ENCODE measurements at places on chromosomes 5 and 9. TPM values are rescaled to one million over a fixed set of nuclear protein-coding genes. Genes with fewer than 3 reads are reported as not detected.

PCDHB2 gene
- 0.23 TPM for total RNA-seq

TSPAN17 gene
- total RNA-seq: 55.9 TPM

DNA sequence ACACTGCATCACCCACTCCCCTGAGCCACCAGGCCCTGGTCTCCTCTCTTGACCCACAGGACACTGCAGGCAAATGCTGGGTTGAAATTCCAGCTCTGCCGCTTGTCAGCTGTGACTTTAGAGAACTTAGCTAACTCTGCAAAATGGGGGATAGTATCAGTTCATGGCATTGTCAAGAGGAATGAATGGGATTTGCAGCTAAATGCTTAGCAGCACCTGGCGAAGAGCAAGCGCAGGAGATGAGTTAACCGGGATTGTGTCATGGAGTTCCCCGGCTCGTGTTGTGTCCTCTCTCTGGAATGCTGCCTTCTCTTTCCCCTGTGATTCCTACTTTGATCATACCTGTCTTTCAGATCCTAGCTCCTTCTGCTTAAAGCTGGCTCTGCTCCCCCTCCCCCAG lies 67.1 kb downstream of the DAB2IP start:
- H3K27ac ChIP-seq: no peak overlapping the region
- H3K27me3 ChIP-seq: no peaks in the 10 kb centered on the region
- peaks cover 7% of the 10 kb centered on the region for H3K36me3 ChIP-seq
- no peak for DNase-seq
- no peak overlapping the region for H3K4me3 ChIP-seq
- peaks cover 5% of the 10 kb centered on the region for H3K4me1 ChIP-seq

GRCh38 chr9:35905912-35906679 lies at the start of gene HRCT1:
TSS of gene HRCT1 (plus strand) at chr9:35906202. CDS start at chr9:35906288, 86 bp downstream.
- H3K4me1 ChIP-seq: peaks cover 63% of the 10 kb centered on the region
- H3K36me3 ChIP-seq: no peaks in the 10 kb centered on the region
- no peaks in the 10 kb centered on the region for H3K27me3 ChIP-seq
- peak; percentile 91 for DNase-seq

- H3K36me3 ChIP-seq: no peaks in the 10 kb centered on the region
- peak; percentile 79 for DNase-seq
- H3K27me3 ChIP-seq: no peaks in the 10 kb centered on the region
- H3K4me1 ChIP-seq: peaks cover 38% of the 10 kb centered on the region
- H3K27ac ChIP-seq: peak overlapping the region; percentile 88
- H3K4me3 ChIP-seq: no peak overlapping the region
These were observed 18.0 kb downstream of the ATOX1 start for GRCh38 chr5:151740336-151740942.

DNA sequence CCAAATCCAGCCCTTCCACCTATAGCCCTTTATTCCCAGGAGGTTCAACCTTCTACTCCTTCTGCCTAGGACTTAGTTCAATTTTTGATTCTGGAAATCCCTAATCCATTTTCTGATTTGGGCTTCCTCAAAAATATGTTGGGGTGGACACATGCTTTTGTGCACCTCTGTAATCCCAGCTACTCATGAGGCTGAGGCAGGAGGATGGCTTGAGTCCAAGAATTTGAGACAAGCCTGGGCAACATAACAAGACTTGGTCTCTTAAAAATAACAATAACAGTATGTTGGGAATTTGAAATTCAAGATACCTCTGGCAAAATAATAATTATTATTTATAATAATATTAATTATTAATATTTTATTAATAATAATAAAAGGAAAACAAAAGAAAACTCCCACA lies 188.7 kb upstream of the TLE4 start:
- no peak overlapping the region for H3K4me3 ChIP-seq
- no peaks in the 10 kb centered on the region for H3K27me3 ChIP-seq
- no peaks in the 10 kb centered on the region for H3K36me3 ChIP-seq
- no peaks in the 10 kb centered on the region for H3K4me1 ChIP-seq

DNA sequence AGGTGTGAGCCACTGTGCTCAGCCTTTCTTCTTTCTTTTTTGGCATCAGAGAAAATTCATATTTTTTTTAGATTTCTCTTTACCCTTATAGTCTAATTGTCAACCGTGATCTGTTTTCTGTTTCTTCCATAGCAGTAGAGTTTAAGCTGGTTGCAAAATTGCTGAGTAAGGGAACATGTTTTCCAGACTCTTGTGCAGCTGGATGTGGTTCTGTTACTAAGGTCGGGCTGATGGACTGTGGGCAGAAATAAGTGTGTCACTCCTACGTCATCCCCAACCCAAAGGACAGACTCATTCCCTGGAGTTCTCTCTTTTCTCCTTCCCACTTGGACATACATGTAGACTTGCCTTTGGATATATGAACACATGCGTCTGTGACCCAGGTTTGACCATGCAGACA lies 64.1 kb upstream of the GOLM1 start:
- H3K4me1 ChIP-seq: no peaks in the 10 kb centered on the region
- H3K36me3 ChIP-seq: no peaks in the 10 kb centered on the region
- H3K27me3 ChIP-seq: no peaks in the 10 kb centered on the region
- no peak for DNase-seq
- H3K27ac ChIP-seq: no peak overlapping the region
- H3K4me3 ChIP-seq: no peak overlapping the region

Measured in endothelial cell of umbilical vein (primary cell).